HS-27A (cell line): ENCODE measurements at places on chromosomes 4 and X.

- no peak for DNase-seq
These were observed 12.1 kb downstream of the CD99L2 start for GRCh38 chrX:150886381-150886780.

- no peak for DNase-seq
These were observed 57.9 kb downstream of the C4orf50 start for GRCh38 chr4:5960252-5960880.

- no peak for DNase-seq
These were observed 151.1 kb downstream of the PJA1 start for GRCh38 chrX:69014200-69014599.

GRCh38 chr4:108370291-108371141 is 201.8 kb upstream of the LEF1 start:
- no peak for DNase-seq

GRCh38 chrX:23194885-23195554 is 139.6 kb upstream of the PTCHD1 start:
- DNase-seq, result no peak
